ENCODE measurements at places on chromosomes 2 and 18.

GRCh38 chr2:65661980-65662653 lies 229.7 kb upstream of the SPRED2 start:
- DNase-seq, result no peak

DNA sequence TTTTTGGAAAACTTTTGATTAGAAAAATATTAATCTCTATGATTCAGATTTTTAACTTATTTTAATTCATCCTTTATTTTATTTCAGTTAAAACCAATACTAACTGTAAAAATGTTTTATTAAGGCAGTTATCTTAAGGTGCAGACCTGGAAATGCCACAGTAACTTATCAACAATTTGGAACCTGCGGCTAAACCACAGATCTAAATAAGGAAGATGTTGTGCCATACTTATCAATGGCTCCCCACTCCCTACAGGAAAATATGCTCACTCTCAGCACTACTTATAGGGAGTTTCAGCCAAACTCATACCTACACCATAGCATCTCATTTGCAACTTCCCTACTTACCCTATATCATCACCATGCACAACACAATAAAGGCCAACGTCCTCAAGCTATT lies 226.9 kb upstream of the KYNU start:
- no peak for DNase-seq

GRCh38 chr18:58993260-58993659 lies 128.6 kb downstream of the ZNF532 start:
- no peak for DNase-seq

DNA sequence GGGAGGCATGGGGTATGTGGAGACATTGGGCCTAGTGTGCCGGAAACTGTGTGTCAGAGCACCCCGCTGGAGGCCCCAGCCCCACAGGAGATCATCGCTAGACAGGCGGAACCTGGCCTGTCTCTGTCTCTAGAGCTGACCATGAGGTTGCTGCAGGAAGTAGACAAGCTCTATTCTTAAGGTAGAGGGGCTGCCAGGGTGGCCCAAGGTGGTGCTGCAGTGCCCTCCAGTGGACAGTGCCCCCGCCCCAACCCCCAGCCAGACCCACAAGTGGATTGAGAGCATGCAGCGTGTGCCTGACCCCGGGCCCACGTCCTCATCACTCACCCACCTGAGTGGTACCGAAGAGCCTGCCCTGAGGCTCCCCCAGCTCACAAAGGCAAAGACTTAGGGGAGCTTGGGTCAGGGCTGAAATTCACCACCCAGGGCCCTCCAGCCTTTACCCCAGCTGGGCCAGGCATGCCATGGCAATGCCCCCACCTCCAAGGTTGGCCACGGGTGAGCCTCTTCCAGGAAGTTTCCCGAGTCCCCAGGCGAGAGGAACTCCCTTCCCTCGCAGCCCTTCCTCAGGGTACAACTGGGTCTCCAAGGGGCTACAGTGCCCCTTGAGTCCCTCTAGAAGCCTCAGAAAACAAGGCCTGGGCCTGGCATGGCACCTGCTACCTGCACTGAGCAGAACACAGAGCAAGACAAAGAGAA lies 155.0 kb downstream of the TTC32 start:
- peak; percentile 17 for DNase-seq

- no peak for DNase-seq
Observed at GRCh38 chr2:148861367-148861766, 13.7 kb upstream of the KIF5C start.

GRCh38 chr2:168300460-168300859 lies 53.1 kb upstream of the STK39 start:
- DNase-seq, result no peak

DNA sequence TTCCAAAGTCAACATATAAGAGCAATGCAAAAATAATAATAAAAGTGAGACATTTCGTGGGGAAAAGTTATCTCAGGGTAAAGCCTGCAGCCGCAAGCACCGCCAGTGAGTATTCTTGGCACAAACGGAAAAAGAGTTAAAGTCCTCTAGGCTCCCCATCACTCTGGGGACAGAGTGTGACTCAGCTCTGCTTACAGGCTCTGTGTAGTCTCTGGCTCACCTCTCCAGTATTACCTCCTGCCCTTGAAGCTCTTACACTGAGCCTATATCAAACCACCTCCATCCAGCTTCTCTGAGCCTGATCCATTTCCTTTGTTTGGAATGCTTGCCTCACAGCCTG lies 55.5 kb downstream of the MTHFD2 start:
- no peak for DNase-seq

DNA sequence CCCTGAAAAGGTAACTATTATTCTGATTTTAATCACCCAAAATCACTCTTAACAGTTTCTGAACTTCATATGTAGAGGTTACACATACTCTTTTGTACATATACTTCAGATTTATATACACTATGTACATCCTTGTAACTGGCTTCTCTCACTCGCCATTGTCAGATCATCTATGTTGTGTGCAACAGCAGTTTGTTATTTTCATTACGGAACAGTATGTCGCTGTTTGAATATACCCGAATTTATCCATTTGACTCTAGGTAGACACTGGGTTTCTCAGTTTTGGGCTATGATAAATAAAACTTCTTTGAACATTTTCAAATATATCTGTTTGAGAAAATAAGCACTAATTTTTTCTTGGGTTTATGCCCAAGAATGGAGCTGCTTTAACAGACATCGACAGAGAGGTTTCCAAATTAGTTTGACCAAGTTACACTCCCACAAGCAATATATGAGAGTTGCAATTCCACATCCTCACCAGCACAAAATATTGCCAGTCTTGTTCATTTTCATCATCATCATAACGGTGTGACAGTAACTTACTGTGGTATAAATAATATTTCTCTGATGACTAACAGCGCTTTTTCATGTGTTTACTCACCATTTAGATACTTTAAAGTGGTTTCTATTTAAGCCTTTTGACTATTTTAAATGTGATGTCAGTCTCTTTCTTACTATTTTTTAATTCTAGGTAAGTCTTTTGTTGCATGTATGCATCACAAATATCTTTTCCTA lies 80.9 kb downstream of the SMC6 start:
- DNase-seq, result no peak

DNA sequence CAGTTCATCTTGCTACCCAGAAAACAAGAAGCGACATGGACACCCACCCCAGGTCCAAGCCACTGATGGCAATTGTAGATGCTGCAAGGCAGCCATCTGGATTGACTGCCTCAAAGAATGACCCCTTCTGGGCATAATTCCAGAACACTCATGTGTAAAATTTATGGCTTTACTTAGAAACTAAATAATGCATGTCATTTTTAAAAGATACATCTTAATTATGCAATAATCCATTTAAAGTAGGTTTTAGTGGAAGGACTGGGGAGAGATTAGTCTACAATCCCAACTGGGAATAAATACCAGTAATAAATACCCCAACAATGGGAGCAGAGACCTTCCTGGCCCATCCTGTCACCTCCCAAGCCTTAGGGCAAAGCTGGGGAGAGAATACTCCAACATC lies 247.7 kb downstream of the SS18 start:
- no peak for DNase-seq

- DNase-seq, result no peak
Observed at GRCh38 chr18:615092-615521, 18.3 kb downstream of the CLUL1 start.

DNA sequence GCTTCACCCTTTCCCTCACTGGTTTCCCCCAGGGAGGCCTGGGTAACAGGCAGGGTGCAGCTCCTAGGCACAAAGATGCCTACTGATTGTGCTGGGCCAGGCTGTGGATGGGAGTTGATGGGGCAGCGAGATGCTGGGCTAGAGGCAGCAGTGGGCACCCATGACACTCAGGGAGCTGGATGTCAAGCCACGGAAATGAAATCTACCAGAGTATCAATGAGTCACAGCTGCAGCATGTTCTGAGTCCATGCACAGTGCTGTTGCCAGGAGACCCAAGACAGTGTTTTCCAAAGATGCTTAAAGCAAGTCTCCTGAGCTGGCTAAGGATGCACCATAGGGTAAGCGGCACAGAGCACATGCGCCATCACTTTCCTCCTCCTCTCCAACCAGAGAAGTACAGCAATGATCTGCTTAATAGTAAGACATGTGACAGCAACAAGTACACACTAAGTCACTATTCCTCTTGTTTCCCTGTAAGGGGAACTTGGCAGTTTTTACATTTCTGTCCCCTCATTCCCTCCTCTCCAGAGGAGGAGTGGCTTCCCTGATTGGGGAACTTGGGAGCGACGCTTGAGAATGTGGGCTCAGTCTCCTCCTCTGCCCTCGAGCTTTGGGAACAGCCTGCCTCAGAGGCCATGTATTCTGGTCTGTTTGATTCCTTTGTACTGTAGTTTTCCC lies 57.2 kb downstream of the CDC42EP3 start:
- no peak for DNase-seq

- DNase-seq, result peak; percentile 58
Observed at GRCh38 chr2:8803658-8804379, 33.6 kb downstream of the KIDINS220 start.

- no peak for DNase-seq
Observed at GRCh38 chr2:239399433-239399920, 1.3 kb downstream of the HDAC4 start.

DNA sequence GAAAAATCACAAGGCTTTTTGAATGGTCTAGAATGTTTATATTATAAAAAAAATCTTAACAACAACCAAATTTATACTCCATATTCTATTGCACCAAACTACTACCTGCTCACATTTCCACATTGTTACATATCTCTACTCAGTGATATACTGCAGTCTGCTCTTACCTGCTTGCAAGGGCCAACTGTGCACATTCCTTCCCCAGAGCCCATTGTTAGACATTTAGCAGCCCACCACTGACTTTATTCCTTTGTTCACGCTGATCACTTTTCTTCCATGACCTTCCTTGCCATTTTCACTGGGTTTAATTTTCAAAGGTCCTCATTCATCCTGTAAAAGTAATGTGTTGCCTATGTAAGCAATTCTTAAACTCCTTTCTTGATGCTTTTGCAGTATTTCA lies 109.7 kb upstream of the KCNJ3 start:
- no peak for DNase-seq
